ENCODE measurements at places on chromosomes 7 and 10.
A peak's percentile ranks its signal among the peaks of the same experiment; 100 is the strongest.

GRCh38 chr7:121484089-121484763 lies 88.1 kb upstream of the FAM3C start:
- H3K4me1 ChIP-seq, result no peaks in the 10 kb centered on the region
- no peaks in the 10 kb centered on the region for H3K27me3 ChIP-seq
- no peak overlapping the region for H3K27ac ChIP-seq
- DNase-seq, result no peak
- H3K36me3 ChIP-seq, result no peaks in the 10 kb centered on the region
- no peak overlapping the region for H3K4me3 ChIP-seq

GRCh38 chr10:133306941-133307379 lies 1.7 kb downstream of the TUBGCP2 start:
- H3K36me3 ChIP-seq, result peaks cover 13% of the 10 kb centered on the region
- no peak for DNase-seq
- no peak overlapping the region for H3K4me3 ChIP-seq
- no peak overlapping the region for H3K27ac ChIP-seq
- H3K4me1 ChIP-seq, result peaks cover 3% of the 10 kb centered on the region
- H3K27me3 ChIP-seq, result no peaks in the 10 kb centered on the region

DNA sequence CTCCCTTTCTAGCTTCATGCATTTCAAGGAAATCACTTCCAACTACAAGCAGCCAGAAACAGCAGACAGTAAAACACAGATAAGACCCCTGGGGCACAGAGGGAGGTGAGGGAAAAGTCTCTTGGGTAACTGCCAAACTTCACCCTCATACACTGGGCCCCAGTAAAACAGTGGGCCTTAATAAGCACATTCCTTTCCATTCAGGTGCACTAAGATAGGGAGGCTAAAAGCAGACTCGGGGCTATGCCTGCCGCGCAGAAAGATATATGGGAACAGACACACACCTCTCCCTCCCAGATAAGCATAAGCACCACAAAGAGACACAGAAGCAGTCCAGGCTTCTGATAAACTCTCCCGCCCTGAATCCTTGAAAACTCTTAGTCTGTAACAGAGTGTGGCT lies 117.0 kb downstream of the TYW1B start:
- DNase-seq, result no peak
- no peaks in the 10 kb centered on the region for H3K27me3 ChIP-seq
- no peak overlapping the region for H3K27ac ChIP-seq
- H3K36me3 ChIP-seq, result no peaks in the 10 kb centered on the region
- no peak overlapping the region for H3K4me3 ChIP-seq
- no peaks in the 10 kb centered on the region for H3K4me1 ChIP-seq

GRCh38 chr10:9010093-9010492 lies 955.6 kb downstream of the GATA3 start:
- peak; percentile 11 for DNase-seq
- no peaks in the 10 kb centered on the region for H3K4me1 ChIP-seq
- no peak overlapping the region for H3K4me3 ChIP-seq
- no peak overlapping the region for H3K27ac ChIP-seq

GRCh38 chr7:78140109-78140508 lies 341.5 kb downstream of the PHTF2 start:
- no peak overlapping the region for H3K4me3 ChIP-seq
- DNase-seq, result no peak
- no peaks in the 10 kb centered on the region for H3K27me3 ChIP-seq
- H3K36me3 ChIP-seq, result no peaks in the 10 kb centered on the region

- no peaks in the 10 kb centered on the region for H3K36me3 ChIP-seq
- H3K27ac ChIP-seq, result no peak overlapping the region
- no peaks in the 10 kb centered on the region for H3K27me3 ChIP-seq
- H3K4me1 ChIP-seq, result peaks cover 3% of the 10 kb centered on the region
- no peak for DNase-seq
- no peak overlapping the region for H3K4me3 ChIP-seq
Observed at GRCh38 chr10:74906611-74907198, 80.3 kb downstream of the KAT6B start.

DNA sequence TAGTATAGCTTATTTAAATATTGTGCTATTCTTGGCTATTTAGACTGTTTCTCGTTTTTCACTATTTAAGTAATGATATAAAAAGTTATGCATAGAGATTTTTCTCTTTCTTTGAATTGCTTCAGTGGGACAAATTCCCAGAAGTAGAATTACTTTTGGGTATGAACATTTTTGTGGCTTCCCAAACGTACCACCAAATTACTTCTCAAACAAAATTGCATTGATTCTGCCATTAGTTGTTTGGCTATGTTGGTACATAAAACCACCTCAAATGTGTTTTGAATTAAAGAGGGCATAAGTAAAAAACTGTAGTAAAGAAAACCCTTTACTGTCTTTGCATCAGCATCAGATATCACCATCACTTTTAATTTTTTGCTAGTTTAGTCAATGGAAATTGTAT lies 31.0 kb downstream of the AKR1B1 start:
- no peak for DNase-seq
- H3K4me1 ChIP-seq, result no peaks in the 10 kb centered on the region
- no peaks in the 10 kb centered on the region for H3K27me3 ChIP-seq
- no peaks in the 10 kb centered on the region for H3K36me3 ChIP-seq

GRCh38 chr7:68807666-68808065 lies 790.6 kb upstream of the AUTS2 start:
- H3K4me3 ChIP-seq, result no peak overlapping the region
- H3K36me3 ChIP-seq, result no peaks in the 10 kb centered on the region
- no peaks in the 10 kb centered on the region for H3K4me1 ChIP-seq
- no peaks in the 10 kb centered on the region for H3K27me3 ChIP-seq
- no peak for DNase-seq

DNA sequence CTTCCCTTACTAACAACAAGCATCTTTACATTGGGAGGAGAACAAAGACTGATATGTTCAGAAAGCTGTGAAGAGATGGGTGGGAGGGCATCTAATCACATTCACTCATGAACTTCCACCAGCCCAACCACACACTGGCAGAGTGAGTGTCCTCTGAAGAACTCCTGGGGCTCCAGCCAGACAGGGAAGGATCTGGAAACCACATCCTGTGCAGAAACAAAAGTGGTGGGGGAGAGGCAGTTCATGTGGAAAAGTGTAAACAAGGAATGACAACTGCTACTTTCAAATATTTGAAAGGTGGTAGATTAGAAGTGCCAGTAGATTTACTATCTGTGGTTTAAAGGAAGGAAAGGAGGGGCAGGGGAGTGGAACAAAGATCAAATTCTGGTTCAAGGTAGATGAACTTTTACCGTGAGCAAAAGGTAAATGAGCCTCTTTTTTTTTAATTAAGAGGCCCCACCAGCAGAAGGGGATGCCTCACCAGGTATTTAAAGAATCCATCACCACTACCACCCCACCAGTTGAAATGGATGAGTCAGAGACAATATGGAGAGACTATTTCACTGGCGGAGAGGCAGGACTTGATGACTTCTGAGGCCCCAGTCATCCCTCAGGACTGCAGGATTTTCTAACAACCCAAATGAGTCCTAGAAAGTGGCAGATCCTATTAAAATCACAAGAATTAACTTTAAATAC lies 34.5 kb downstream of the GOT1 start:
- no peaks in the 10 kb centered on the region for H3K27me3 ChIP-seq
- H3K36me3 ChIP-seq, result peaks cover 3% of the 10 kb centered on the region
- H3K27ac ChIP-seq, result no peak overlapping the region
- DNase-seq, result peak; percentile 58
- H3K4me3 ChIP-seq, result no peak overlapping the region

DNA sequence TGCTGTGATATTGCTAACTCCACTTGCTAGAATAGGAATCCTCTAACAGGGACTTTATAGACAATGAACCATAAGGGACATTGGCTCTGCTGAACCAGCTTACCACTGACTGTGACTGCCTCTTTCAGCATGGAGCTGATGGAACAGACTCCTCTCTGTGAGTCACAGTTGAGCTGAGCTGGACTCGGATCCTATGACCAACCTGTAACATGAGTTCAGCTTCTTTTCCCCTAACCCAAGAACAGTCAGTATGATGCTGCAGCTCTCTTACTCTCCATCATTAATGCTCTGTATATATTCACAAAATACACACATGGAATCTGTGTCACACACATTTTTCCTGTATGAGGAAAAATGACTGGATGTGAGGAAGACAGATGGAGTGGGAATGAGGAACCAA lies 177.9 kb upstream of the BET1 start:
- H3K4me1 ChIP-seq, result peaks cover 14% of the 10 kb centered on the region
- no peaks in the 10 kb centered on the region for H3K27me3 ChIP-seq
- H3K27ac ChIP-seq, result peak overlapping the region; percentile 94
- no peak overlapping the region for H3K4me3 ChIP-seq
- DNase-seq, result peak; percentile 92

DNA sequence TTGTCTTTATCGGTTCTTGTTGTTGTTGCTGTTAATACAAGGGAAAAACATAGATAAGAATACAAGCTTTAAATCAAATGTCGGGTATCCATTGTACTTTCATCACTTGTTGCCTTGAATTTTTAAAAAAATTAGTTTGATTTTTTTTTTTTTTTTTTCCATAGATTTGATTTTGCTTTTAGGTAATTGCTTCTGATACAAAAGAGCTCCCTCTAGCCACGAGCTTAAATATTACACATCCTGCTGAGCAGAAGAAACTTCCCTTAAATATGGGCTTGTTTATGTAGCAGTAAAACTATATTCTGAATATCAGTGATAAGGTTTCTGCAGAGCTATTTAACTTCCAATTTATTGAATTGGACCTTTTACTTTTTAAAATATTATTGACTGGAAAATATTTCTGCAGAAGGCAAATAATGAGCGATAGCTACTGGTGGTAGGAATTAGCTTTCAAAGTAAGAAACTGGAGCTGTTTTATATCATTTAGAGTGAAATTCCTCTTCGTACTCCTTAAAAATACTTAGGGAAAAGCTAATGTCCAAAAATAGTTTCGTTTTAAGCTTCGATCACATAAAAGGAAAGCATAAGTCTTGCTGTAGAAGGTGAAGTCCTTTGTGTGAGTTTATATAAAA lies 216.9 kb downstream of the POLR1F start:
- peak; percentile 36 for DNase-seq
- H3K27me3 ChIP-seq, result no peaks in the 10 kb centered on the region
- H3K4me3 ChIP-seq, result no peak overlapping the region
- no peak overlapping the region for H3K27ac ChIP-seq

- H3K4me3 ChIP-seq, result peak overlapping the region; percentile 54
- no peak overlapping the region for H3K27ac ChIP-seq
- peaks cover 31% of the 10 kb centered on the region for H3K27me3 ChIP-seq
- H3K36me3 ChIP-seq, result no peaks in the 10 kb centered on the region
Observed at GRCh38 chr7:20798081-20798693, 11.5 kb upstream of the SP8 start.

DNA sequence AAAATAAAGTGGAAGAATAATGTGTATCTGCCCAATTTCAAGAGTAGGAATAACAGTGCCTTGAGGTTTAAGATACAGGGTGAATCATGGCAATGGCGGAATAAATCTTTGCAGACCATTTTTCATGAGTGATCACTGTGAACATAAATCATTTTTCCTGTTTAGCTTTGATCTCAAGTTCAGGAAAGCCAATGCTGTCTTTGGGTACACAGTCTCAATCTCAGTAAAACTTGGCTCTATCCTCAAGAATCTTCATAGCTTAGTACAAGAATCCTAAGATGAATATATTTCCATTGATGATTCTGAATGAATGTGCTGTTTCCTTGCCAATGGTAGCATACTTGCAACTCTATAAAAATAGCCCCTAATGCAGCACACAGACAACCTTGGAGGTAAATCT lies 6.8 kb downstream of the NAMPT start:
- H3K4me3 ChIP-seq, result no peak overlapping the region
- H3K27me3 ChIP-seq, result no peaks in the 10 kb centered on the region
- H3K36me3 ChIP-seq, result peaks cover 4% of the 10 kb centered on the region
- DNase-seq, result peak; percentile 75
- peaks cover 2% of the 10 kb centered on the region for H3K4me1 ChIP-seq

GRCh38 chr10:31142026-31142425 lies 110.4 kb upstream of the ZNF438 start:
- H3K27me3 ChIP-seq, result no peaks in the 10 kb centered on the region
- no peak overlapping the region for H3K4me3 ChIP-seq
- DNase-seq, result peak; percentile 99
- peaks cover 17% of the 10 kb centered on the region for H3K4me1 ChIP-seq
- no peaks in the 10 kb centered on the region for H3K36me3 ChIP-seq
- H3K27ac ChIP-seq, result no peak overlapping the region

- no peak for DNase-seq
- H3K36me3 ChIP-seq, result peaks cover 15% of the 10 kb centered on the region
- H3K4me1 ChIP-seq, result peaks cover 5% of the 10 kb centered on the region
- H3K27ac ChIP-seq, result no peak overlapping the region
Observed at GRCh38 chr7:6398943-6399342, 48.8 kb downstream of the DAGLB start.

DNA sequence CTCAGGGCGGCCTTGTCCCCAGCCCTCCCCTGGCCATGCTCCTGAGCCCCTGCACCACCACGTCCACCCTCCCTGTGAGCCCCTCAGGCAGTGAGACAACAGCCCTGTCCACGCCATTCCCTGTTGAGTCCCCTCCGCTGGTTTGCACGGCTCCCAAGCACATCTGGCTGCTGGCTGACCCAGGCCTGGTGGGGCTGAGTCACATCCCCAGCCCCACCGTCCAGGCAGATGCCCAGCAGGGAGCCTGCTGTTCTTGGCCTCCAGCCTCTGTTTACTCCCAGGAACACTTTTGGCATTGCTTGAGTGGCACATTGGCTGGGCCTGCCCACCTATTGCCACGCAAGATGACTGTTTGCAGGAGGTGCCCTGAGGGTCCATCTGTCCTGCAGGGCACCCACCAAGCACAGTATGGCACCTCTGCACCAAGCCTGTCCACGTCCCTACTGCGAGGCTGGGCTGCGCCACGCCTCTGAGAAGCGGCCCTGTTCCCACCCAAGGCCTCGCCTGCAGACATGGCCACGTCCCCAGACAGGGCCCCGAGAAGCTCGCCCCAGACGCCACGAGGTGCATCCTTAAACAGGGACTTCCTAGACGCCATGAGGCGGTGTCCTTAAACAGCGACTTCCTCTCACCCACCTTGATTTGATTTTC lies 48.4 kb upstream of the INPP5A start:
- peak; percentile 56 for DNase-seq
- H3K4me1 ChIP-seq, result peaks cover 2% of the 10 kb centered on the region
- no peak overlapping the region for H3K4me3 ChIP-seq

GRCh38 chr10:78830062-78830975 lies 238.4 kb upstream of the ZMIZ1 start:
- H3K27me3 ChIP-seq, result peaks cover 9% of the 10 kb centered on the region
- DNase-seq, result peak; percentile 44
- H3K36me3 ChIP-seq, result no peaks in the 10 kb centered on the region

DNA sequence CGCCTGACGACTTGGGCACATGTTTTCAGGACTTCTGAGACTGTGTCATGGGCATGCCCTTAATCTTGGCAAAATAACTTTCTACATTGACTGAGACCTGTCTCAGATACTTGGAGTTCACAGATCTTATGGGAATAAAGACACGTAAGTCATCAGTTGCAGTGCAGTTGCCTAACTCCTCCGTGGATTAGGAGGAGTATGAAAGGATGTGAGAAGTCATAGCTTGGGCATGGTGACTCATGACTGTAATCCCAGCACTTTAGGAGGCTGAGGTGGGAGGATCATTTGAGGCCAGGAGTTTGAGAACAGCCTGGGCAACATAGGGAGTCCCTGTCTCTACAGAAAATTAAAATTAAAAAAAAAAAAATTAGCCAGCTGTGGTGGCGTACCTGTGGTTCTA lies 49.6 kb downstream of the EXOC6 start:
- no peak for DNase-seq
- H3K27ac ChIP-seq, result no peak overlapping the region
- H3K36me3 ChIP-seq, result no peaks in the 10 kb centered on the region
- H3K4me3 ChIP-seq, result no peak overlapping the region
- H3K4me1 ChIP-seq, result no peaks in the 10 kb centered on the region

All from fibroblast of lung (primary cell).